Central memory CD8-positive, alpha-beta T cell (primary cell): ENCODE measurements at places on chromosomes 4 and X.

DNA sequence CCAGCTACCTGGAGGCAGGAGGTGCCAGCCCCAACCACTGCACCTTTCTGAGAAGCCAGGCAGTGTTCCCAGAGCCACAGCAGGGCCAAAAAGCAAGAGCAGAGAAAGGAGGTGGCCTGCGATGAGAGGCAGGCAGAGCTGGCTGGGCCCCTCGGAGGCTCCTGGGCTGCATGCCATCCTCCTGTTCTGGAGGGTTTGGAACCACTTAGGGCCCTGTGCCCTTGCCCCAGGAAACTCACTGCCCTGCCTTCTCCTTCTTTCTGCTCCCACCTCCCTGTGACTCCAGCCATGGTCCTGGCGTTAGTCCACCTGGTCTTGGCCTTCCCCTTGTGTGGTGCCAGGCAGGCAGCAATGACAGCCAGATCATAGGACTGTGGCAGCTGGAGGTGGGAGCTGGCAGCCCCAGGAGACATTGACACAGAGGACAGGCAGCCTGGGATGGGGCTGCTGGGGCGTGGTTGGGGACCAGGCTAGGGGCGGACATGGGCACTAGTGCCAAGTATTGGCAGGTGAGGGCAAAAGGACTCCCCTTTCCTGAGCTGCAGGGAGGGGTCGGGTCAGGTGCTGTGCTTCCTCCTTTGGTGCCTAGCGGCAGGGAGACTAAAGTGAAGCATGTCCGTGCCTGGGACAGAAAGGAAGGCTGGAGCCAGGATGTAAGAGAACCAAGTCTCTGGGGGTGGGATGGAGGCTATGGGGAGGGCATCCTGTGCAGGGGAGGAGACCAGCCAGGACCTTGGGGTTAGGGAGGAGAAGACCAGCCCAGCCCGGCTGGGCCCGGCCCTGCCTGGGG is 1.4 kb downstream of the APLN start:
- no peak for DNase-seq

GRCh38 chr4:5963611-5964010 is 54.6 kb downstream of the C4orf50 start:
- no peak for DNase-seq

GRCh38 chr4:105613306-105613705 is 60.9 kb downstream of the ARHGEF38 start:
- DNase-seq = no peak

- no peak for DNase-seq
Observed at GRCh38 chr4:10981096-10981495, 296.5 kb upstream of the CLNK start.

- no peak for DNase-seq
Observed at GRCh38 chr4:77881460-77882295, 19.0 kb downstream of the MRPL1 start.

DNA sequence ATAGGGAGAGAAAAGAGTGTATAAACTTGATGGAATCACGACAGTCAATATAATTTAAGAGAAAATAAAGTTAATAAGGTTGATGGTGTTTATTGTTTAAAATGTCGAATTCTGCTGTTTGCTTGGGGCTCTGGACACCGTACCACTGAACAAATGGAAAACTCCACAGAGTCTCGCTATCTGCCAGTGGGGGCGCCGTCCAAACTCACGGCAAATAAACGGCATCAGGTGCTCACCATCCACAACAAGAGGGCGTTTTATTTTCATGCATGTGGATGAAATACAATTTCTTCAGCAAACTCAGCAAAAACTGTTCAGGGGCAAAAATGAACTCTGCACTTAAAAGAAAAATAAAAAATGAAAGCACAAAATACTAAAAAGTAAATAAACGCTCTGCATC is 46.6 kb upstream of the FAM47C start:
- no peak for DNase-seq

DNA sequence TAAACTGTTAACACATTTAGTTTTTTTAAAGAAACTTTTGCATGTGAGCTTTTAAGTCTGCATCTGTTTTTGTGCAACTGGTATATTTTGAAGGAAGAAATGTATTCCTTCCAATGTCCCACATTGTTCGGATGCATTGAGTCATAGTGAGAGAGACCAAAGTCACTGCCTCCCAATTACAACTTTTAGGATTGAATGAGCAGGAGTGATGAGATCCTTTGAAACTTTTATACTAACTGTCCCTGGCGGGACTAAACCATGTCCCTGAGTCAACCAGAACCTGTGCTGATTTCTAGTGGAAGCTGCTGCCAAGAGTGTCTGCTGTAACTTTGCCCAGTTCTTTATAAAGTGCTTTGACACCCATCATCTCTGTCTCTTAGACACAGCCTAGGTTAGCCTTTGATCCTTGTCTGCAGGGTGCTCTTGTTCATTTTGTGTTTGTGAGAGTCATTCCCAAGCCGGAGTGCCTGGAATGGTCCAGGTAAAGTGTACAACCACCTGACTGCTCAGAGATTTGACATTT is 122.7 kb downstream of the ZNF518B start:
- no peak for DNase-seq

DNA sequence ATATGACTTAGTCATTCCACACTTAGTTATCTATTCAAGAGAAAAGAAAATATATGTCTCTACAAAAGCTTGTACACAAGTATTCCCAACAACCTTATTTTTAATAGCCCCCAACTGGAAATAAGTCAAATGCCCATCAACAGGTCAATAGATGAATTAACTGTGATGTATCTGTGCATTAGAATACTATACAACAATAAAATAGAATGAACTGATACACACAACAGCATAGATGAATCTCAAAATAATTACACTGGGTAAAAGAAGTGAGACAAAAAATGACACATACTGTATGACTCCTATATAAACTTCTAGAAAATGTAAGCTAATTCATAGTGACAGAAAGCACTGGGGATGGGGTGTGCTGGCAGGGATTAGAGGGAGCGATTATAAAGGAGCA is 354.1 kb upstream of the DIPK2B start:
- DNase-seq = no peak

DNA sequence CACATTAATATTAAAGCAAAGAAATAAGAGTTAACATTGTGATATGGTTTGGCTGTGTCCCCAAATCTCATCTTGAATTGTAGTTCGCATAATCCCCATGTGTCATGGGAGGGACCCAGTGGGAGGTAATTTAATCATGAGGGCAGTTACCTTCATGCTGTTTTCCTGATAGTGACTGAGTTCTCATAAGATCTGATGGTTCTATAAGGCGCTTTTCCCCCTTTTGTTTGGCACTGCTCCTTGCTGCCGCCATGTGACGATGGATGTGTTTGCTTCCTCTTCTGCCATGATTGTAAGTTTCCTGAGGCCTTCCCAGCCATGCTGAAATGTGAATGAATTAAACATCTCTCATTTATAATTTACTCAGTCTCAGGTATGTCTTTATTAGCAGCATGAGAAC is 153.8 kb upstream of the GALNT7 start:
- DNase-seq = no peak

DNA sequence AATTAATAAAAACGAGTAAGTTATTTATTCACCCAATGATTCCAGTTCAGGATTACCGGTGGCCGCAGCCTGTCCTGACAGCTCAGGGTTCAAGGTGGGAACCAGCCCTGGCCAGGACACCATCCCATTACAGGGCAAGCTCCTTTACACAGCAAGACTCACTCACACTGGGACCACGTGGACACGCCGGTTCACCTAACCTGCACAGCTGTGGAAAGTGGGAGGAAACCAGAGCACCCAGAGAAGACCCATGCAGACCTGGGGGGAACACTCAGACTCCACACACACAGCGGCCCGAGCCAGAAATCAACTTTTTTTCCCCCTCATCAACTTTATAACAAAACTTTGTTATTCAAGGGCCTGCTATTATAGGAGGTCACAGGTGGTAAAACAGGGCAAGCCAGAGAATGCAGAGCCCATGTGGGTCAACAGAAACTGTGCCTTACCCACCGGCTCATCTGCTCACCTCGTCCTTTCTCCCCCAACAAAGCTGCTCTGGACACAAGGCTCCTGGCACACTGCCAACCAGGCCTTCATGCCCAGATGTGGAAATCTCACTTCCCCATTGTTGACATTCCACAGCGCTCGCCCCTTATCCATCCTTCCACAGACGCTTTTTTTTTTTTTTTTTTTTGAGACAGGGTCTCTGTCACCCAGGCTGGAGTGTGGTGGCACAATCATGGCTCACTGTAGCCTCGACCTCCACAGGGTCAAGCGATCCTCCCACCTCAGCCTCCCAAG is 8.0 kb upstream of the ODAPH start:
- DNase-seq = no peak

- no peak for DNase-seq
Observed at GRCh38 chr4:184938871-184939270, 79.4 kb upstream of the HELT start.

- DNase-seq = no peak
Observed at GRCh38 chr4:164977243-164978164, at the start of gene TRIM61. Gene TRIM61, minus strand, starts transcription at chr4:164977657. Its CDS starts 7,655 bp downstream, at chr4:164970002.

DNA sequence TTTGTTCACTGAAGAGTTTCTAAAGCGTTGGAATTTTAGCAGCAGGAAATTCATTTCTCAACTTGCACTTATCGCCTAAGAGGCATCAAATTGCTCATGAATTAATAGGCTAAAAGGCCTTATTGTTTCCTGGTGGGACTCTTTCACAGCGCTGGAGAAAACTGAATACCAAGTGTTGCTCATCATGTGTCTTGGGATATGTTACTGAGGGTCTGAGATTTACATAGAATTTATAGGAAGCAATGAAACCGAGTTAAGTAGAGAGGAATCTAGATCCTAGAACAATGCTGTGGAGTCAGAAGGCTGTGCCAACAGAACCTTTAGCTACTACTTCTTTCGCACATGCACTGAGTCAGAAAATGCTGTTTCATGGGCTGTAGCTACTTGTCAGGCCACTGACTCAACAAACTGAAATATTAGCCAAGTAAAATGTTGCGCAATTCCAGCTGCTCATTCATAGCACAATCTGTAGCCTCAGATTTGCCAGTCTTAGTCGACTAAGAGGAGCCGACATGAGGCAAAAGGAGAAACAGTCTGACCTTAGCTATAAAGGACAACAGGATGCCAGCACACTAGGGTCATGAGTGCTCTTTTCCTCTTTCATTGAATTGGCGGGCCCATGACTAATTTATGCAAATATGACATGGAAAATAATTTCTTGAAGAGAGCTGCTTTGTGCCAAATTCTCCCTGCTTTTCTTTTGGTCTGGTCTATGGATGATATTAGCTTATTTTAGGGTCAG is 35.9 kb upstream of the CXCL8 start:
- DNase-seq = no peak

DNA sequence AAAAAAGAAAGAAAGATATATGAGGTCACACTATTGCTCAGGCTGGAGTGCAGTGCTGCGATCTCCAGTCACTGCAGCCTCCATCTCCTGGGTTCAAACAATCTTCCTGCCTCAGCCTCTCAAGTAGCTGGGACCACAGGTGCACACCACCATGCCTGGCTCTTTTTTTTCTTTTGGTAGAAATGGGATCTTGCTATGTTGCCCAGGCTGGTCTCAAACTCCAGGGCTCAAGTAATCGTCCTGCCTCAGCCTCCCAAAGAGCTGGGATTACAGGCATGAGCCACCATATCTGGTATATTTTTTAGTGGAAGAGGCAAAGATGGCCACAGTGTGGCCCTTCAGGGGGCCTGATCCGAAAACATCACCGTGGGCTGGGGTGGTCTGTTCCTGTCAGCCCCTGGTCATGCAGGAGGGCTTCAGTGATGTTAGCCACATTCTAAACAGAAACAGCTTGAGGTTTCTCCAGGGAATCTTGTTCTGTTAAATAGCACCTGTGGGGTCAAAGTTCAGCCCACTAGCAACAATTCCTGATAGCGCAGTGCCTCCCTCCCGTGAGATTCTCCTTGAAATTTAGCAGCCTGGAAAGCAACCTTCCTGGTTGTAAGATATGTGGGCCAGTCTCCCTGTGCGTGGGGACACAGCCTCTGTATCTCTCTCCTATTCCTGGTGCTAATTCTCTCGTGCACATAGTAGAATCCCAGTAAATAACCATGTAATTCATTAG is 7.3 kb upstream of the DHRSX start:
- no peak for DNase-seq

GRCh38 chr4:57148831-57149505 is 38.8 kb upstream of the IGFBP7 start:
- DNase-seq = no peak

- DNase-seq = no peak
Observed at GRCh38 chrX:29826742-29827141, 388.6 kb upstream of the MAGEB2 start.

DNA sequence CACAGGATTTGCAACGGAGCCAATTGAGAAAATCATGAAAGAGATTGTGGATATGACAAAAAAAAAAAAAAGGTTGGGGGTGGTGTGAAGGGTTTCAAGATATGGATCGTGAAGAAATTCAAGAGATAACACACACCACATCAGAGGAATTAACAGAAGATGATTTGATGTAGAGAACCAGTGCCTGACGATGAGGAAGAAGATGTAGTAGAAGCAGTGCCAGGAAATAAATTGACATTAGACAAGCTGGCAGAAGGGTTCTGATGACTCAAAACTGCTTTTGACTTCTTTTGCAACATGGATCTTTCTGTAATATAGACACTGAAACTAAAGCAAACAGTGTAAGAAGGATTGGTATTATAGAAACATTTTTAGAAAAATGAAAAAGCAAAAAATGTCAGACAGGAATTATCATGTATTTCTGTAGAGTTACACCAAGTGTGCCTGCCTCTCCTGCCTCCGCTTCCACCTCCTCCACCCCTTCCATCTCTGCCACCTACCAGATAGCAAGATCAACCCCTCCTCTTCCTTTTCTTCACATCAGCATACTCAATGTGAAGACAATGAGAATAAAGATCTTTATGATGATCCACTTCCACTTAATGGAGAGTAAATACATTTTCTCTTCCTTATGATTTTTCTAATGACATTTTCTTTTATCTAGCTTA is 127.5 kb upstream of the OTUD4 start:
- no peak for DNase-seq
